Eye (tissue), 1 donor: ENCODE measurements at places on chromosomes 7 and 10.

DNA sequence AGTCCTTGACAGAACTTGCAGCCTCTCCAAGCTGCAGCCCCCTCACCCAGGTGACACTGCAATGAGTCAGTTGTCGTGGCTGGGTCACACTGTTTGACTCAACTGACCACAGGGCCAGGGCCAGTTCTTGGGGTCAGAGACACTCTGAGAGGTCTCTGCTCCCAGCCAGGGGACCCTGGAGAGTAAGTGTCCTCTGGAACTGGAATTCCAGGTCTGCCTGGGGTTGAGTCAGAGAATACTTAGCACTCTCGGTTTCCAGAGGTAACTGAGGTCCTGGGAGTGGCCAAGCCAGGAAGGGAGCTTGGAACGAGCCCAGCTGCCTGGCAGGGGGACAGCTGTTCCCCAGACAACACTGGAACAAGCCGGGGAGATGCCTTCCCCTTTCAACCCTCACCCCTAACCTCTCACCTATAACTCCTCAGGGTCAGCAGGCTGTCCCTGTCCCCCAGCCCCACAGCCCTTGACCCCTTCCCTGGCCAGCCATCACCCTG, 2.2 kb upstream of the MYL10 start:
- DNase-seq, result no peak

GRCh38 chr7:137245186-137245585, 98.3 kb downstream of the PTN start:
- DNase-seq, result no peak

DNA sequence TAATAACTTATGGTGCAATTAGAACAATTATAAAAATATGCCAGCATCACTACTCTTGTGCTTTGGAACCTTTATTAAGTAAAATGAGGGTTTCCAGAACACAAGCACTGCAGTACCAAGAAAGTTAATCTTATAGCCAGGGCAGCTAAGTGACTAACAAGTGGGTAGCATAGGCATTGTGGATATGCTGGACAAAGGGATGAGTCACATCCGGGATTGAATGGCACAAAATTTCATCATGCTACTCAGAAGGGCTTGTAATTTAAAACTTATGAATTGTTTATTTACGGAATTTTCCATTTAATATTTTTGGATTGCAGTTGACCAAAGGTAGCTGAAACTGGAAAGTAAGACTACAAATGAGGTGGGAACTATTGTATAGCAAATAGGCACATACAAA, 250.6 kb downstream of the C7orf25 start:
- DNase-seq, result no peak

- DNase-seq, result peak; percentile 44
Observed at GRCh38 chr7:70743531-70744325, 388.2 kb upstream of the GALNT17 start.

- DNase-seq, result no peak
Observed at GRCh38 chr10:95326396-95326795, 35.6 kb upstream of the PDLIM1 start.

DNA sequence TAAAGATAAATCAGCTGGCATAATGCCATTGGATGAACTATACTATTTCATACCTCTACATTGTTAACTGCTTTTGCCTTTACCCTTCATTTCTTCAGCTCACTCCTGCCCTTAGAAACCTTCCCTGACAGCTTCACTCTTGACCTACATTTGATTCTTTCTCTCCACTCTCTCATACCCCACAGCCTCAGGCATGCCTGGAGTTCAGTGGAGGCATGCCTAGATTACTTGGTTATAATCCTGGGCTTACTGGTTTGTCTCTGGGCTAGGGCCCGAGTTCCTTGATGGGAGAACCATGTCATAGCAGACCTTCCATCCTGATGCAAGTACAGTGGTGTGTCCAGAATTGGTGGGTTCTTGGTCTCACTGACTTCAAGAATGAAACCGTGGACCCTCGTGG, 8.4 kb upstream of the CDHR3 start:
- no peak for DNase-seq

DNA sequence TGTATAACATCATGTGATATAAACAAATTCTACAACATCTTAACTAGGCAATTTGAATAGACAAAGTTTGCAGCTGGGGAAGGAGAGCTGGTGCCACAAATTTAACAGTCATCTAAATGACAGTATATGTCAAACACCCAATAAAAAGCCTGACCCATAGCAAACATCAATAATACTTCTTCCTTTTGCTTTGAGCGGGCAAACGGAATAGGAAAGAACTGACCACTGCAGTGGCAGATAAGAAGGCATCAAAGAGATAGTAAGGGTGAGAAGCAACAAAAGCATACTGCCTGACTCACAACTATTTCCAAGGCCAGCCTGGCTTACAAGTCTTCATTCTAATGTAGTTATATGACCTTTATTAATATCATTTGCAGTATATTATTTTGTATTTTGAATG, 99.9 kb downstream of the LRRN3 start:
- DNase-seq, result no peak

- DNase-seq, result peak; percentile 71
Observed at GRCh38 chr7:2046581-2047565, 185.9 kb downstream of the MAD1L1 start.

- no peak for DNase-seq
Observed at GRCh38 chr7:30171766-30172447, 37.1 kb downstream of the MTURN start.

DNA sequence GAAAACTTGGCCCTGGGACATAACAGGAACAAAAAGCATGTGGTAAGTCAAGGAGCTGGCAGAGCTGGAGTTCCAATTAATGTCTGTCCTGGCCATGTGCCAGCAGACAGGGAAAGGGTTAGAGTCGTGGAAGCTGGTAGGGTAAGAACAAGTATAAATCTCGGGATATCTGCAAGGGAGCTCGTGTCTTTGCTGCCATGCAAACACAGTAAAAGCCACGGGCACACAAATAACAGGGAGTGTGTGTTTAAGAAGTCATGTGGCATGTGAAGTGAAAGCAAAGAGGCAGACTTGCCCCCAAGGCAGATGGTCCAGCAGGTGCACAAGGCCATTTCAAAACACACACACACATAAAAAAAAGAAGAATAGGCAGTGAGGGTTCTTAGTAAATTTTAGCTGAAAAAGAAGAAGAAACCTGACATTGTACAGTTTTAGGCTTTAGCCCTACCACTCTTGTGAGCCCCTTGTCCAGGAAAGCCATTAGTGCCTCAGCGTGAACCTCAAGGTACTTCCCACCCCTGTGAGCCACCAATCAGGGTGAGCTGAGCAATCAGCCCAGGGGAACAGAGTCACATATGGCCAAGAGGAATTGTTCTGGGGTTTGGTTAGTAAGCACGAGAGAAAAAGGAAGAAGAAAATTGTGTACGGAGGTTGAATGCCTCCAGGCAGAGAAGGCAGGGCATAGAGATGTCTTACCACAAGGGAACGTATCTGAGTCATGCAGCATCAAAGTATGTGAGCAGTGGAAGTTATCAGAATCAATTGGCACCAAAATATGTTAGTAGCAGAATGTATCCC, 32.8 kb upstream of the ARHGAP12 start:
- peak; percentile 23 for DNase-seq
